ENCODE measurements at places on chromosomes 5 and 9.

GRCh38 chr5:103867857-103868598 is 305.4 kb upstream of the NUDT12 start:
- no peak for DNase-seq

- DNase-seq: no peak
Observed at GRCh38 chr5:759781-760362, 24.7 kb downstream of the ZDHHC11B start.

DNA sequence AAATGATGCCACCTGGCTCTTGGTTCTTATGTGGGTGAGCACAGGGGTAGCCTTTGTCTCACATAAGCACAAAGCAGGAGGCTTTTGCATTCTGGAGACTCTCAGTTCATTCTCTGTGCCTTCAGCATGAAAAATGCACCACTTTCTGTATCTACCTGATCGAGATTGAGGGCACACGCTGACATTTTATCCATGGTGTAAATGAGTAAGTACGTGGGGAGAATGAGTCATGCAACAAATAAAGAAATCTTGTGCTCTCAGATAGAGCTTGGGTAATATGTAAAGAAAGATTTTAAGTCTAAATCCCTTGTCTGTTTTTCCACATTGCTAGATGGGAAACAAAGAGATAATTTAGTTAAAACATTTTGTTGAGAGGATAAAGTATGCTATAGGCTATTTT is 607.2 kb upstream of the WWC1 start:
- DNase-seq: no peak

GRCh38 chr5:66338828-66339227 is 194.7 kb downstream of the SREK1 start:
- DNase-seq: no peak

- no peak for DNase-seq
Observed at GRCh38 chr5:154159343-154159742, 31.2 kb upstream of the GALNT10 start.

- no peak for DNase-seq
Observed at GRCh38 chr5:57889558-57889957, 406.9 kb upstream of the ACTBL2 start.

DNA sequence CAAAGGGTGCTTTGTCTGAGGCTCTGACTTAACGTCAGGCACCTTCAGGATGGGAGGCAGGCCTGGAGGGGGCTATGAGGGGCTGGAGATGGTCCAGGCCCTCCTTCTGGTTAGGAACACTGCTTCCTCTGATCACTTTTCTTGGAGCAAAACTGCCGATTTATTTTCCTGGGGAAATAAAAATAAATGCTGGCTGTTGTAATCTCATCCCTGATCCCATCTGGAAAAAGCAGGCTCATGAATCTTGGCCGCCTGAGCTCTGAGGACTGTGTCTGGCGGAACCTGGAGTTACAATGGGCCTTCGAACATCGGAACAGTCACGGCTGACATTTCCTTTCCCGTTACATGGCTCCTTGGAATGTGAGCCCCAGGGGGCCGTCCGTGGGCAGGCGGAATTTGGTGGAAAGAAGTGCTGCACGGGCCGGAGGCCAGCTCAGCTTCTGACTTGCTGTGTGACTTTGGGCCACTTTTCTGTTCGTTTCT is 157.8 kb downstream of the RGS3 start:
- DNase-seq: no peak

GRCh38 chr5:159083548-159084452 is 15.9 kb downstream of the EBF1 start:
- DNase-seq: no peak

- DNase-seq: no peak
Observed at GRCh38 chr9:27945386-27945785, 372.1 kb upstream of the C9orf72 start.

All from NCI-H2171 (cell line).